ENCODE measurements at places on chromosomes 2 and 18. TPM values are rescaled to one million over a fixed set of nuclear protein-coding genes. Genes with fewer than 3 reads are reported as not detected.

The DUSP19 gene
- polyA plus RNA-seq, result 2.0 TPM

GRCh38 chr18:26926066-26926675 is 60.7 kb upstream of the AQP4 start:
- DNase-seq, result no peak

- no peak for DNase-seq
Observed at GRCh38 chr2:16012626-16013358, 72.4 kb downstream of the MYCN start.

DNA sequence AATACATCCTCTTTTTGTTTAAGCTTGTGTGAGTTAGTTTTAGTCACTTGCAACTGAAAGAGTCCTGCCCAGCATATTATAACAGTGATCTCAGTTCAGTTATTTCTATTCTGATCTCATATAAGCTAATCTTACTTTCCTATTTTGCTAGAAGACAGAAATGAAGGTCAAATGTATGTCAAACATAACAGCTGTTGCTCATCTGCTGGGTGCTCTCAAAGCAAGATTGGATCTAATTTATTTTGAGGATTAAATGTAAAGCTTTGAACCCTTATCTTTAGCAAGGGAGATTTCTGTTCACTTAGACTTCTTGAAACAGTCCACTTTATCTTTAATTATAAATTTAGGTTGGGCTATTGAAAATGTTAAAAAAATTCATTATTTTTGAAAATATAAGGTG is 31.2 kb downstream of the CRYGD start:
- no peak for DNase-seq

The PARD3B gene
- polyA plus RNA-seq, result 10.3 TPM

DNA sequence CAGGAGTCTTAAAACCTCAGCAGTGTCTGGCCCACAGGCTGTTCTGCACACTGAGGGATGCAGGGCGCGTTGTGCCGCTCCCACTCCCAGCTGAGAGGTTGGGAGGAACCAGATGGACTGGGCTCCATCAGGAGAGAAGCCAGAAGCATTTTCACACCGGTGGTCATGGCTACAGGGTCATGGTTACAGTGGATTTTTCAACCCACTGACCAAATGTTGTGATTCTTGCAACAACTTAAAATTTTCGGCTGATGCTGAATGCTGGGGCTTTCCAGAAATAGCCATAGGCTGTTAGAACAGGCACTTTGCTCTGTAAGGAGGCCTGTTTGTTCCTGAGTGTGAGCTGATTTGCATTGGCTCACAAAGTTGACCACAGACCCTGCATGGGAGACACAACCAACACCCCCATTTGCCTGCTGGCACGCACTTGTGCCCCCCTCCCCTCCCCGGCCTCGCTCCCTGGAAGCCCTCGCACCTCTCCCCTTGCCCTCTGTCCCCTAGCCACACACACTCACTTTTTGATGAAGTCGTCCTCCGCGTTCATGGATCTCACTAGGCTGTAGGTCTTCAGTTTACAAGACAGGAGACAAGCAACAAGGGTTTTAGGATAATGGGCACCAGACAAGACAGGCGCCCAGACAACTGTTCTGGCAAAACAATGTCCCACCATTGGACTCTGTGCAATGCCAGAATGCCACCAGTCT is 3.4 kb downstream of the LPIN1 start:
- no peak for DNase-seq

DNA sequence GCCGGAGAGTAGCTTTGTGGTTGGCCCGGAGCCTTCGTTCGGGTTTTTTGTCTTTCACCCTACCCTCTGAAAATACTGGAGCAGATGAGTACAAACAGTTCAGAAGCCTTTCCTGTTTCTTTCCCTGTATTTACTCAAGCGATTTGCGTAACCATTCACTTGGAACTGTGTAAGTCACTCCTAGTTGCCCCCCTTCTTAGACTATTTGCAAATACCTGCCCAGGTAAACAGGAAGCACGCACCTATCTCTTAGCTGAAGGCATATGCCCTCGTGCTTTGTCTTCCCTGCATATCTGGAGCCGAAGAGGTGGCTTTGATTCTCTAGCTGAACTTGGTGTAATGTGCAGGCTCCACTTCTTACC is 1.4 kb downstream of the KCNS3 start:
- no peak for DNase-seq

The CDH19 gene
- polyA plus RNA-seq, result 0.92 TPM

DNA sequence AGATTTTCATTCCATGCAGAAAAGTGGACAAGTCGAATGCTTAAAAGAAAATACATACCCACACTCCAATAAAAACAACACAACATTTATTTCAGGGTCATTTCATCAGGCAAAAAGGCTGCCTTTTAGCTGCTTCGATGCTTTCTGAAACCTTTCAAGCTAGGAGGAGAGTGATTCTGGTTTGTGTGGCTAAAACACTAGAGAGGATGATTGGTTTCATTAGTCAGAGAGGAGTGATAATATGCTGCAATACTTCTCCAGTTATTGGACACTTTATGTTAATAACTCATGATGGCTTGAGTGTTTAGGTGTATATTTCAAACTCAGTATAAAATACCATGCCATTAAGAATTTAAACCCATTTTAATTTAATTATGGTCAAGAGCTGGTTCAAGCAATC is 614.0 kb downstream of the SLC4A3 start:
- no peak for DNase-seq

The STK16 gene
- polyA plus RNA-seq, result 17.6 TPM

DNA sequence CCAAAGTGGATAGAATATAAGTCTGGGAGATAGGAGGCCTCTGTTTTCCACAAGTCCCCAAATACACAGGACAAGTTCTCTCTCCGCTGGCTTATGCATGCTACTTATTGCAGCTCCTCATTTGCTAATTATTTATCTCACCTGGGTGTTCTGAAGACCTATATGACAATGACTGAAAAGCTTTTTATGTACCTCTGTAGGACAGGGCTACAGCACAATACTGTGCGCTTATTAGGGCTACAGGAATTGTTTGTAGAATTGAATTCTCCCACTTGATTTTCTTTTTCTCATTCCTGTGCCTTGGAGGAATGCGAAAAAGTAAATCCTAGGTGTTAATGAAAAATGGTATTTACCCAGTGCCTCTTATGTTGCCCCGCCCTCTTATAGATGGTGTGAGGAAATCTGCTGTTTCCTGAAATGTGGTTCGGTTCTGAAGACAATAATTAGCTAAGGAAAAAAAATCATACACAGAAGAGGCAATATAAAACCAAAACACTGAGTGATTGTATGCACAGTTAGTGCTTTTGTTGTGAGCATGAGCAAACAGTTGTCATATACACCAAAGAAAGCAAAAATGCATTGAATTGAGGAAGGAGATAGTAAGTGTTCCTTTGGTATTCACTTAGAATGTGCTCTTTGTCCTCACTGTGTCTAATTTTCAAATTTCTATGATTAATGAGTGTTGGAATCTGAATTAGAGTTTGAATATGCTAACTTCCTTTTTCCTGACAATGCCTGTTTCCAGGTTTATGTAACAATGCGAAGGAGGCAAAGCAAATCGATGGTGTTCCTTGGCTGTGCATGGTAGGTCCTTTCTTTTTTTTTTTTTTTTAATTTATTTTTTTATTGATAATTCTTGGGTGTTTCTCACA is 78.7 kb upstream of the PNPT1 start:
- no peak for DNase-seq

DNA sequence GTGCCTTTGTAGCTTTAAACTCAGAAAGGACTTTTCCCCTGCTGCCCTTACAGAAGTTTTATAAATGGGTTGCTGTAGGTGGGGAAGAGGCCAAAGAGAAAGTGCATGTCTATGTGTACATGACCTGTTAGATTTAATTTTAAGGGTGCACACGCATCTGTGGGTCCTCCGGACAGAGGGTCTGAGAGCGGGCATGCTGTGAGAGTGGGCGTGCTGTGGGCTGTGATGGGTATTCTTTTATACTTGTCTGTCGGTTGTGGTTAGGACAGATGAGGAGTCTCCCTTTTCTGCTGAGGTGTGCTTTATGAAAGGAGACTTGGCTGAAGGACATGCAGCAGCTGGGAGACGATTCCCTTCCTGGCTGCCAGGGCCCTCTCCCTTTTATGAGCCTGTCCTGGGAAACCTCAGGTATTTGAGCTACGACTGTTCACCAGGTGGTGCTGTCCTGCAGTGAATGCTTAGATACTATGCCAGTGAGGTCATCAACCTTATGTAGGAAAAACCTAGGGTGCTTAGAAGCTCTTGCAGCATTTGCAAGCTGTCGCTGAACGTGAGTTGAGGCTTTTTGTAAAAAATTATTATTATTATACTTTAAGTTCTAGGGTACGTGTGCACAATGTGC is 67.5 kb downstream of the TANC1 start:
- no peak for DNase-seq

The GCA gene
- 13.8 TPM for polyA plus RNA-seq

GRCh38 chr18:69865776-69866175 is 81.9 kb downstream of the CD226 start:
- DNase-seq, result no peak

- DNase-seq, result no peak
Observed at GRCh38 chr2:176595986-176596385, 326.7 kb downstream of the MTX2 start.

DNA sequence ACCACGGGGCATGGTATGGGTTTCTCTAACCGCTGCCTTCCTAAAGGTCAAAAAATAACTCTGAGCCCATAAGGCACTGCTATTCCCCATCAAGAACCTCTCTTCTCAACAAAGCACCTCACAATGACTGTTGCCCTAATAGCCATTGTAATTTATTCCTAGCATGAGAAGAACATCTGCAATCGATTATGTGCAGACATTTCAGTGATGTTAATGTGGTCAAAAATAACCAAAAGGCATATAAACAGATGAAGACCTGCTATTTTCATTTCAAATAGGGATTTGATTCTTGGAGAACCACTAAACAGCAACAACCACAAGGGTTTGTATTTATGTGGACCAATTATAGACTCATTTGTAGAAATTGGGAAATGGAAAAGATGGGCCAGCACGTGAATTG is 356.6 kb downstream of the FBXO15 start:
- no peak for DNase-seq

The MAP3K19 gene
- not detected for polyA plus RNA-seq

The PAX8 gene
- polyA plus RNA-seq, result 2.2 TPM

DNA sequence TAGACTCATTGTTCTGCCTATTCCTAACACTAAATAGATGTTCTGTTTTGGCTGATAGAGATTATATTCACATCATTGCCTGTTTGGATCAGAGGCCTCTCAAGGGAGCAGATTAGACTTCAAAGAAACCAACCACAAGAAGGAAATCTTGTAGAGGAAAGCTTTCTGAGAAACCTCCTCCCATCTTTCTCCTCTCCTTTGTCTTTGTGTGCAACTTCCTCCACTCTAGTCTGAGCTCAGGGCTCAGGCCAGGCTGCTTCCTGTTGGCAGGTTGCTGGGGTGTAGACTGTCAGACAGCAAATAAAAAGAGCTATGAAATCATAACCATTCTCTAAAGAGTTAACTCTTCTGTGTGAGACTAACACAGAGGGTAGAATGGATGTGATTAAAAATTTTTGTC is 113.0 kb downstream of the TGFA start:
- DNase-seq, result no peak

GRCh38 chr2:100975521-100975785 is 26.6 kb upstream of the RPL31 start:
- no peak for DNase-seq
